ENCODE measurements at places on chromosomes 7 and 10. TPM values are rescaled to one million over a fixed set of nuclear protein-coding genes. Genes with fewer than 3 reads are reported as not detected.
A peak's percentile ranks its signal among the peaks of the same experiment; 100 is the strongest.

Gene GIMAP1
- total RNA-seq, result 11.6 TPM

Gene FFAR4
- total RNA-seq, result 0.12 TPM

Gene TNKS2
- total RNA-seq, result 43.2 TPM

Gene PPP1R9A
- total RNA-seq, result 7.4 TPM

Gene CPXM2
- 169 TPM for total RNA-seq

Gene SND1
- 136 TPM for total RNA-seq

Gene RBM28
- 38.4 TPM for total RNA-seq

Gene DYNC1I1
- total RNA-seq, result 11.0 TPM

GRCh38 chr10:30438021-30438850, 4.3 kb downstream of the MAP3K8 start:
- DNase-seq, result no peak

DNA sequence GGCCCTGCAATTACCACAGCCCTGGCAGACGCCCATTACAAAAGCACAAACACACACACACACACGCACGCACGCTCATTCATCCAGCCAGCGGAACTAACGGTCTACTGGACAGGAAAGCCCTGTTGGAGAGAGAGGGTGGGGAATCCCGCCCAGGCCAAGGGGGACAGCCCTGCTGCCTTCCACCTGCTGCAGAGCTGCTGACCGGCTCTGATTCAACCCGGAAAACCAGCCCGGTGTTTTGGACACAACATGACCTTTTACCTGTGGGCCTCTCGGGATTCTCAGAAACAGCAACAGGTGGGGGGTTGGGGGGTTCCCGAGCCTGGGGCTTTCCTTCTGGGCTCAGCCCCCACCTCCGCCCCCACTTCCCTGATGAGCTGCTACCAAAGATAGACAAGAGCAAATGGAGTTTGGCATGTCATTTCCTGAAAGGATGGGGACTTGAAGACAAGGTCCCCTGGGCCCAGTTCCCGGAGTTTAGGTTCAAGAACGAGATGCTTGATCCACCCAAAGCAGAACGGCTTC, 18.5 kb upstream of the SERPINE1 start:
- no peak for DNase-seq

- no peak for DNase-seq
These were observed 15.5 kb upstream of the ICA1 start for GRCh38 chr7:8277394-8277982.

DNA sequence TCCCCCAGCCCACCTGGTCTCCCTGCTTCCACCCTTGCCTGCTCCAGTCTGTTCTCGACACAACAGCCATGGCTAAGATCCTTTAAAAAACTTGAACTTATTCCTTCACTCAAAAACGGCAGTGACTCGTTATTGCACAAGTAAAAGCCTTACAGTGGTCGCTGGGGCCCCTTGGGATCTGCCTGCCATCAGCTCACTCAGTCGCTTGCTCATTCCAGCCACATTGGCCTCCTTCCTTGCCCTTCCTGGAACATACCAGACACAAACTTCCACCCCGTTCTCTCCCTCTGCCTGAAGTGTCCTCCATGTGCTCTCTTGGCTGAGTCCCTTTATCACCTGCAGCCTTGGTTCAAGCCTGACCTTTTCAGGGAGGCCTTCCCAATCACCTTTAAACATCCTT, 4.7 kb downstream of the CCNY start:
- no peak for DNase-seq

- peak; percentile 56 for DNase-seq
These were observed 530.2 kb upstream of the FZD8 start for GRCh38 chr10:36171953-36172940.

GRCh38 chr10:33559105-33559504, 224.6 kb upstream of the NRP1 start:
- no peak for DNase-seq

Measured in aorta (tissue), 5 donors.